Mammary microvascular endothelial cell (primary cell): ENCODE measurements at places on chromosomes 5 and 9. TPM values are rescaled to one million over a fixed set of nuclear protein-coding genes. Genes with fewer than 3 reads are reported as not detected.

MCTP1 gene
- total RNA-seq: 104 and 127 TPM in 2 replicates

ANXA2R gene
- 8.1 and 9.1 TPM in 2 replicates for total RNA-seq

BHMT gene
- total RNA-seq: not detected in 2 replicates

BAAT gene
- not detected in 2 replicates for total RNA-seq

PCA3 gene
- 0.13 and 0.34 TPM in 2 replicates for total RNA-seq

SNCAIP gene
- 5.7 and 8.9 TPM in 2 replicates for total RNA-seq

LCN15 gene
- 1.6 TPM in 1 of 2 replicates, not detected in the other for total RNA-seq

OR2V2 gene
- not detected in 2 replicates for total RNA-seq

LCP2 gene
- total RNA-seq: 8.8 and 9.4 TPM in 2 replicates

NRARP gene
- total RNA-seq: 35.8 and 43.9 TPM in 2 replicates

FAM153A gene
- not detected in 2 replicates for total RNA-seq

MARCOL gene
- not detected in 2 replicates for total RNA-seq

SLC36A2 gene
- total RNA-seq: not detected in 2 replicates

OMD gene
- not detected in 2 replicates for total RNA-seq

PDE6A gene
- 0.05 TPM in 1 of 2 replicates, not detected in the other for total RNA-seq
